ENCODE measurements at places on chromosomes 11 and 22.
A peak's percentile ranks its signal among the peaks of the same experiment; 100 is the strongest.

DNA sequence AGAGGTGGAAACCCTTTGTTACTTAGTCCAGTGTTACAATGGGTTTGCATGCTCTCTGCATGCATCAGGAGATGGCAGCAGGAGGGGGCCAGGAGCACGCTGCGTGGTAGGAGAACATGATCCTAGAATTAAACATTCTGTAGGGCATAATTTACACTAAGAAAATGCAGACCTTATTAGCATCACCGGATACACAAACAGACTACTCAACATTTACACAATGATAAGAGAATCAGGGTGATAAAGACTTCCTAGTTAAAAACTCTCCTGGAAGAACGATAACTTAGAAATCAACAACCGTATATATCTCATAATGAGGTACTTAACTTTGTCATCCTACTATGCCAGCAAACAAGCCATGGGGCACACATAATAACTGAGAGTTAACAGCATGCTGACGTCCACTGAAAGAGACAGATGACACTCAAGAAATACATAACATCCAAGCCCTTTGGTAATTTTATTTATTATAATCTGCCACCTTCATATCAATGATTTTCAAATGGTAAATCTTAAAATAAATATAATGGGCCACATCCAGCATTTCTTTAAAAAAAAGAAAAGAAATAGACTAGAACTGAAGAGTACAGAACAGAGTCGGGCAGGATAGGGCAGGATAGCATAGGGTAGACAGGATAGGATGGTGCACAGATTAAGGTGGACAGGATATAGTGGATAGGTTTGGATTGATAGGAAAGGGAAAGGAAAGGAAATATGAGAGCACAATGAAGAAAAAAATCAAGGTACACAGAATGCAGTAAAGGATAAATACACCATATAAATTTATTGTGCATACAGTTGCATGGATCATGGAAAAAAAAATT, 27.5 kb downstream of the CADM1 start:
- no peak for DNase-seq

DNA sequence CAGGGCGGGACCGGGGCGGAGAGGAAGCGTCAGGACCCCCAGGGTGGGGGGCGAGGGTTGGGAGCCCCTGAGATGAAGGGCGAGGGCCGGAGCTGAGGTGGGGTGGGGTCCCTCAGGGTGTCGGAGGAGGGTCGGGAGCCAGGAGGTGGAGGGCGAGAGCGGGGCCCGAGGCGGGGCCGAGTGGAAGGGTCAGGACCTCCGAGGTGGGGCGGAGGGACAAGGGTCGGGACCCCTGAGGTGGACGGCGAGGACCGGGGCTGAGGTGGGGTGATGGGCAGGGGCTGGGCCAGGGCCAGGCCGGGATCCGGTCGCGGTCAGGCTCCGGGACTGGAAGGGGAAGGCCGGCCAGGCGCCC, 409 bp downstream of the SMC1B start:
- no peak for DNase-seq

DNA sequence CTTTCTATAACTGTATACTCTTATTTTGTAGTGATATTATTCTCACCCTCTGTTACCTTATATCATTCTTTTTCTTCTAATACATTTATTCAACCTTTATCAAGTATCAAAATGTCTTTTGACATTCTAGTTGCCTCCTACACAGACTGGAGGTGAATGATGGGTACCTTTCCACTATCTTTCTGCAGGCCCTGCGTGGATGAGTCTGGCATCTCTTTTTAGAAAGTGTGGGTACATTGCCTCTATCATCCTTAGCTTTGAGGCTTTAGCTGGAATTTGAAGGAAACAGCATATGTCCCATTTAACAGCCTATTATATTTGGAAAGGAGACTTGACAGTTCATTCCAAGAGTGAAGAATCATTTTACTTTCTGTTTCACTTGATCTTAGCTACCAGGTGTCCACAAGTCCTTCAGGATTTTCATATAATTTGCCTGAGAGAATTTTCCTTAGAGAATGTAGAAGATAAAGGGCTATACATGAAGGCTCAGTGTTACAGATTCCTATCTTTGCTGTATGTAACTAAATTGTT, 192.0 kb downstream of the CWF19L2 start:
- DNase-seq, result no peak

GRCh38 chr11:123261345-123262106, 66.5 kb upstream of the CLMP start:
- peak; percentile 61 for DNase-seq

GRCh38 chr22:38314933-38315822, 2.1 kb downstream of the CSNK1E start:
- no peak for DNase-seq

DNA sequence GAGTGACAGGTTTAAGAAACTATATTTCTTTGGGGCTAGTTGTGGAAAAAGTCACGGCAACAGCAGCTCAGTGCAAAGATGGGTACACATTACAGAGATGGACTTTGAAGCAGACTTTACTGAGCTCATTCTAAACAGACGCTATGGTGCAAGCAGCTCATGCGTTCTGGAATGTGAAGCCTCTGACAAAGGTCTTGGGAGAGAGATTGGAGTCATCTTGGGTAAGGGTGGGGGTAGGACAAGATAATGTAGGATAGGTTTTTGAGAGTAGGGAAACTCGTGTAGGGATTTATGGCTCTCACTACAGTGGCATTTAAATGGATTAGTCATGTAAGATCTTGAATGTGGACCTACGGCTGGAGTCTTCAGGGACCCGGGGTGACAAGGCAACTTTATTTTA, 36.2 kb upstream of the CLMP start:
- DNase-seq, result no peak

- no peak for DNase-seq
These were observed 39.6 kb upstream of the AMOTL1 start for GRCh38 chr11:94728541-94728940.

GRCh38 chr11:905952-906351, 4.7 kb downstream of the CHID1 start:
- no peak for DNase-seq

- DNase-seq, result no peak
These were observed 208.6 kb downstream of the CWF19L2 start for GRCh38 chr11:107249054-107249453.

- no peak for DNase-seq
These were observed 31.9 kb upstream of the IGLL5 start for GRCh38 chr22:22855617-22856308.

GRCh38 chr11:80958361-80958760, 1517.5 kb upstream of the TENM4 start:
- DNase-seq, result no peak

DNA sequence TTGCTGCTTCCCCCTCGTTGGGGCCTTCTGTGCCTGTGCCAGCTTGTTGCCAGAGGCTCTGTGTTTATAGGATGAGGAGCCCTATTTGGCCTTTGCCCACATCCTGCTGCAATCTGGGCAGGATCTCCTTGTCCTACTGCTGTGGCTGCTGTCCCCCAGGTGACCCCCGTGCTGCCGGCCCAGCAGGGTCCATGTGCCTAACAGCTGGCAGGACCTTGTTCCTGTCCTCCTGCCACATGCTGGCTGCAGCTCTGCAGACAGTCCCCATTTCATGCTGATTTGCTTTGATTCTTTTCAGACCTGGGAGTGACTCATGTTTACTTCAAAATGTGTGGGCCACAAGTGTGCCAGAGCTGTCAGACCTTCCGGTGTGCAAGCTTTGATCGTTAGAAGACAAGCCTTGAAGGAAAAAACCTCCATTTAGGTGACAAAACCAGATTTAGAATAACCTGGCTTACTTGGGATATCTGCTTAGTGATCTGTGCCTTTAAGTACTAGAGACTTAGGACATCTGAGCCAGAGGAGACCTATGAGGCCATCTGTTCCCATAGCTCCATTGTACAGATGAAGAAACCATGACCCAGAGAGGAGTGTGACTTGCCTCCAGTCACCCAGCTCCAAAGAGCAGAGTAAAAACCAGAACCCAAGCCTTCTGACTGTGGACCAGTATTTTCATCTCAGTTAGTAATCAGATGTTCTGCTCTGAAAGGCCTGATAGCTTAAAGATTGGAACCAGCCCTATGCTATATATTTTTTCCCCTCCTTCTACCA, 11.1 kb downstream of the NAV2 start:
- peak; percentile 37 for DNase-seq

- DNase-seq, result no peak
These were observed 6.4 kb downstream of the MMP11 start for GRCh38 chr22:23779083-23779482.

GRCh38 chr11:17352950-17353820, 1.6 kb downstream of the NCR3LG1 start:
- peak; percentile 60 for DNase-seq

DNA sequence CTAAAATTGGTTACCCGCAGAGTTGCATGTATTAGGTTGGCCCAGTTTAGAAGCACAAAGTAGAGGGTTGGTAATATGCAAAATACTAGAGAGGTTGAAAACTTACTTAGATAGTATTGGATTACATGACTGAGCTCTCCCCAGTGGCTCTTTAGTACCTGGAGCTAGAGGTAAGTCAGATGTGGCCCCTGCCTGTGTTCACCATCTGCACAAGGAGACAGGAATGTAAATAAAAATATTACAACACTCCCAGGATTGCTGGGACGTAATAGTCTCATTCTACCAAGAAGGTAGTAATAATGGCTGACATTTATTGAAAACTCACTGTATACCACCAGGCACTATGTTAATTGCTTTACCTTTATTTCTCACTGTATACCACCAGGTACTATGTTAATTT, 129.6 kb downstream of the SLC17A6 start:
- DNase-seq, result no peak

DNA sequence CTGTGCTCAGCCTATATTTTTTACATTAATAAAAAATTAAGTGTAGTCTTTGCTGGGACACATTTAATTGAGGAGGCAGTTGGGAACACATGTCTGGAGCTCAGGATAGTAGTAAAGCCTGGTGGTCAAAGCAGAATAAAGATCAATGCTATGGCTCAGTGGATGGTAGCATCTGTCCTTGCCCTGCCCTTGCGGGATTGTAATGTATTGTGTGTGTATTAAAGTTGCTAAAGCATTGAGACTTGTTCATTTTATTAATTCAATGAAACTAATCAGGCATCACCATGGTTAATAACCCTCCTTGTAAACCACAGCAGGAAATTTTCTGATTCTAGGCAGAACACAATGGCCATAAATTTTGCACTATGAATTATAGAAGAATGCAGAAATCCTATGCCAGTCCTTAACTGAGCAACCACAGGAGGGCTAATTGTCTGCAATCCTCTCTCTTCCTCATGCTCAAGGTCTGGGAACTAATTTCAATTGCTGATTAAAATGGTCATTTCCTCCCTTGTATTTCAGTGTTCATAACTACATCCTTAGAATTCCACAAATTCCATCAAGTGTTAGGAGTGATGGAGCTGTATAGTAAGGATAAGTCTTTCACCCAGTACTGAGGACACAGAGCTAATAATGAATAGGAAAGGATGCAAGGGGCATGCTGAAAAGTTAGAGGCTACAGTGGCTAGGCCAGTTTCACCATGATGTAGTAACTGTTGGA, 403.2 kb upstream of the DDI1 start:
- no peak for DNase-seq

GRCh38 chr11:77436506-77436905, 37.4 kb downstream of the PAK1 start:
- no peak for DNase-seq

- DNase-seq, result no peak
These were observed 15.2 kb downstream of the MB start for GRCh38 chr22:35601743-35602615.

- DNase-seq, result peak; percentile 85
These were observed 143.6 kb downstream of the ADAMTS15 start for GRCh38 chr11:130592056-130592455.

- DNase-seq, result no peak
These were observed 103.5 kb upstream of the RCN1 start for GRCh38 chr11:31987118-31988005.

- no peak for DNase-seq
These were observed 50.5 kb upstream of the ZBED5 start for GRCh38 chr11:10908215-10908951.

DNA sequence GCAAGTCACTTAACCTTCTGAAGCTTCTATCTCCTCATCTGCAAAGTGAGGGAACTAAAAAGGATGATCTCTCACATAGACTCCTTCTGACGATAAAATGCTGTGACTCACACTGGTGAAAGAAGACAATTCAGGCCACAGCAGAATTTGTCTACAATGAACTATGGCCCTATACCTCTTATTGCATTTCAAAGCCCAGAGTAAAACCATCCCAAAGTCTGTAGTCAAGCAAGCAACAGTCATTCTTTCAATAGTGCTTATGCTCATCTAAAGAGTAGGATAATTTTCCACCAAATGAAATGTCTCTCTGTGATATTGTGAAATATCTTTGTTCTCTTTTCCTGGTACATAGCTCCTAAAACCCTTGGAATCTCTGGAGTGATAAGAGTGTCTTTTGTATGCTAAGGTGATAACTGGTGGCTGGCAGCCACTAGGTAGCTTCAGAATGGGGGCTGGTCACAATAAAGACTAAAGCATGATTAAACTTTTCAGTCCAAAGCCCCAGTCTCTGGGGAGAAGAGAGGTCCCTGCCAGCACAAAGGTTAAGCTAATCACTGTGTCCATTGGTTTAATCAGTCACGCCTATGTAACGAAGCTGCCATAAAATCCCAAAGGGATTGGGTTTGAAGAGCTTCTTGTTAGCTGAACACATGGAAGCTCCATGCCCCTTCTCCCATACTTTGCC, 30.8 kb downstream of the SYTL2 start:
- DNase-seq, result no peak

GRCh38 chr11:95432714-95433503, 201.9 kb upstream of the SESN3 start:
- DNase-seq, result no peak

DNA sequence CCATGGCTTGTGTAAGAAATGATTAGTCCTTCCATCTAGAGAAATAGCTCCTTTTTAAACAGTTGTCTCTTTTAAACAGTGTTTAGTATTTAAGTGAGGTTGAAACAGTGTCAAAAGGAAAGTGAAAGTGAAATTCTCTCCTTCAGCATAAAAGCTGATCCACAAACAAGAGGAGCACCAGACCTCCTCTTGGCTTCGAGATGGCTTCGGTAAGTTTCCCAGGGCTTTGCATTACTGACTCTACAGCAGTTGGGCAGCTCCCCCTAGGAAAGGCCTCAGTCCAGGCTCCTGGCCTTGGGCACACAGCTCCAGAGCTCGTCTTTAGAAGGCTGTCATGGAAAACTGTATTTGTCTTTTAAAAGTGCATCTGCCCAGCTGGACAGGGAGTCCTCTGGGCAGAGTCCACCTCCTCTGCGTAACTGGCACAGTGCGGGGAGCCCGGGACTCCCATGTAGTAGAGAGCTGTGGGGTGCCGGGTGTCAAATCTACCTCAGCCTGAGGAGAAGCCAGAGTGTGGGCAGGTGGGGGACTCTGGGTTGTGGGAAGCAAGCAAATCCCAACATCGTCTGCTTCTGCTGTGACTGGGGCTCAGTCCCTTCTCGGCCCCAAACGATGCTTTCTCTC, at the start of gene PLAAT4:
TSS of gene PLAAT4 (plus strand) at position 140 of the 624 bp plus-strand sequence. CDS start at position 201, 61 bp downstream.
- DNase-seq, result peak; percentile 28

GRCh38 chr11:1750481-1750839, at the start of gene IFITM10:
IFITM10 (minus strand) TSS chr11:1750595; CDS start chr11:1750442, 153 bp downstream.
- no peak for DNase-seq
